ENCODE measurements at places on chromosomes 2 and 18.
A peak's percentile ranks its signal among the peaks of the same experiment; 100 is the strongest.

- no peak for DNase-seq
Observed at GRCh38 chr18:68121308-68121707, 593.6 kb downstream of the TMX3 start.

DNA sequence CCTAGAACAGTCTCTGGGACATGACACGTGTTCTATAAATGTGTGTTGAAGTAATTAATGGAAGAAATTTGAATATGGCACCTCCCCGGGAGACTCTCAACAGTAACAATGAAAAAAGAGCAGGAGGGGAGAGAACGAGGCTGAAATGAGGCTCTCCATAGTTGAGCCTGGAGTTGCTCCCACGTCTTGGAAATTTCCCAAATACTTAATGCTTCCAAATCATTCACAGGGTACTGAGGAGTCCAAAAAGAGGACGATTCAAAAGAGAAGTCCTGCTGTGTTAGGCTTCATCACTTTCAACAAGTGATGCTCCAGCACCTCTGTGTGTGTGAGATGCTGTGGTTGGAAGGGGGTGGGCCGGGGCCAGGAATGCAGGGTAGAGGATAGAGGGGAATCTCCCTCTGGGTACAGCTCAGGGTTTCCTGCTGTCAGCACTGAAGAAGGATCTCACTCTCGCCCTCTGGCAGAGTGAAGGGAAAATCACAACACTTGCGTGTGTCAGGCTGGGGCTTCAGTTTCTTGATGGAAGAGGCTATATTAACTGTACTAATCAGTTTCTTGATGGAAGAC lies 18.1 kb upstream of the ZNF407 start:
- peak; percentile 6 for DNase-seq

DNA sequence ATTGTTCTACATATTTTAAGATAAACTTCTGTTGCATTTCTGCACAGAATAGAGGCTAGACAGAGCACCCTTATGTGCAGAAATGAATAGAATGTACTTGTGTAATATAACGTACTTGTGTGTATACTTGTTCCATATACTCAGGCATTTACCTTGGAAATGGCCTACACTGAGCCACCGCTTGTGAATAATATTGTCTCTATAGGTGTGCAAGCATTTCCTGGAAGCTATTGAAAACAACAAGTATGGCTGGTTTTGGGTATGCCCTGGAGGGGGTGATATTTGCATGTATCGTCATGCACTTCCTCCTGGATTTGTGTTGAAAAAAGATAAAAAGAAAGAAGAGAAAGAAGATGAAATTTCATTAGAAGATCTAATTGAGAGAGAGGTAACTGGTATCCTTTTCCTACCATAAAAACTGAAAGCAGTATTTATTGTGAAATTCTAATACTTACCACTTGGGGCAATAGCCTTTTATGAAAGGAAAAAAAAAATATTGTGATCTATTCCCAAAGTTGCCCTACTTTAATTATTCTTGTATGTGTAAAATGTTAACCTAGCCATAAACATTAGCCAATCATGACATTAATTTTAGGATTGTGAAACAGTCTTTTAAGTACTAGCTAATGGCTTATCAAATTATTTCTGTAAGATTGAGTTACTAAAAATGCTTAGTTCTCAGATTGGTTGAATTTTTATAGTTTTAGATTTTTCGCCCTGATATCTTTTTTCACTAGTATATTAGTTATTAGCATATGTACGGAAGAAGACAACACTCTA lies 18.0 kb downstream of the ZC3H15 start:
- peak; percentile 10 for DNase-seq

GRCh38 chr2:143852759-143853158 lies 667.2 kb downstream of the ZEB2 start:
- DNase-seq = no peak

DNA sequence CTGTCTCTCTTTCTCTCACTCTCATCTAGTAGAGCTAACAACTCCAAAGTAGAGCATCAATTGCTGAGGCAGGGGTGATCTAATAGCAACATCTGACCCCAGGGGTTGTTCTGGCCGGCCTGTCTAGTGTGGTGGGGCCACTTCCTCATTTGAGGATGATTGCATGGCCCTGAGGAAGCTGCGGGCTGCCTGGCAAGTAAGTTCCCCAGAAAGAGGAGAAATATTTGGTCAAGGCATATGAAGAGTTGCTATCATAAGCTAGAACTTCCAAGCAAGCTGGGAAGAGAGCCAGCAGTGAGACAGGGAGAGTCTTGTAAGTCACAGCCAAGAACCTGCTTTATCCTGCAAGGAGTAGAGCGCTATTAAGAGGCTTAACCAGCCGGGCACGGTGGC lies 50.8 kb upstream of the TMEM87B start:
- no peak for DNase-seq

- DNase-seq = no peak
Observed at GRCh38 chr2:12091201-12091806, 344.9 kb downstream of the LPIN1 start.

DNA sequence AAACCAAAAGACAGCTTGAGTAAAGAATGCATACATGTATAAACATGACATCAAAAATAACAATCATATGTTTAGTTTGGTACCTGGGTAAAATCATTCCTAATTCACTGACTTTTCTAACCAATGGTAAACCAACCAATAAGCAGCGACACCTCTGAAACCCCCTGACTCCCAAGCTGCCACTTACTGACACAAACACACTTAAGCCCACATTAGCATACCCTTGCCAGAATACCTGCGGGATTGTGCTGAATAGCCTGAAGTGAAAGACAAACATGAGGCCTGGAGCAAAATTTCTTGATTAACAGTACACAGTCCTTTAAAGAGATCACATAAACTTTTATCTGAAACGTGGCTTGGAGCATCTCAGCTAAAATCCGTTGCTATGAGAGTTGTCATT lies 902.9 kb downstream of the TMEM182 start:
- DNase-seq = no peak

DNA sequence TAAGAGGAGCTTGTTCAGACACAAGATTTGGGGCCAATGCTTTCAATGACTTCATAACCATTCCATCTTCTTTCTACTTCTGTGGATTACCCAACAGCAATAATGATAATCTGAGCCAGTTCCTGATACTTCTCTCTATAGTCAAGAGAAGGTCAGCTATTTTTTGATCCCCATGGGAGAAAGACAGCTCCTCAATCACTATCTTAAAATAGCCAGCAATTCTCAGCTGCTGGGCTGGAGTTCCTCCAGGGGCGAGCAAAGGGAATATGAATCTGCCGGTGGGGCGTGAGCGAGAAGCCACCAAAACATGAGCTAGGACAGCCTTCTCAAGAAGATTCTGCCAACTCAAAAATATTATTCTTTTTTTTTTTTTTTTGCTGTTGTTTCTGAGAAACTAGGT lies at the start of gene TMEM182:
TMEM182 (plus strand) TSS at position 269 of the 400 bp plus-strand sequence. CDS start 187 bp downstream, outside the sequence.
- DNase-seq = no peak

- DNase-seq = no peak
Observed at GRCh38 chr18:42048158-42048557, 93.1 kb downstream of the PIK3C3 start.

DNA sequence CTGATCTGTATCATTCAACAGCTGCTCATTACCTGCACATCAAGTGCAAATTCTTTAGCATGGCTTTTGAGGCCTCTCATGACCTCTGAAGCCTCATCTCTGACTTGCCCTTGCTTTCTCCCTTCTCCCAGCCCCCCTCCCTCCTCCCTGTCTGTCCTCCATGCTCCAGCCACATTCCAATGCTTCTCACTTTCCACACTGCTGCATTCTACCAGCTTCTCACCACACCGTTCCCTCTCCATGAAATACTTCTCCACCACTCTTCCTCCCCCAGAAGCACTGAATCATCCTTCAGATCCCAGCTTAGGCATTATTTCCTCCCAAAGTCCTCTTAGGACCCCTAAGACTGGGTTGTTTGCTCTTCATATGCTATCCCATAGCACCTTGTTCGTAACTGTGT lies 26.9 kb downstream of the GCG start:
- no peak for DNase-seq

DNA sequence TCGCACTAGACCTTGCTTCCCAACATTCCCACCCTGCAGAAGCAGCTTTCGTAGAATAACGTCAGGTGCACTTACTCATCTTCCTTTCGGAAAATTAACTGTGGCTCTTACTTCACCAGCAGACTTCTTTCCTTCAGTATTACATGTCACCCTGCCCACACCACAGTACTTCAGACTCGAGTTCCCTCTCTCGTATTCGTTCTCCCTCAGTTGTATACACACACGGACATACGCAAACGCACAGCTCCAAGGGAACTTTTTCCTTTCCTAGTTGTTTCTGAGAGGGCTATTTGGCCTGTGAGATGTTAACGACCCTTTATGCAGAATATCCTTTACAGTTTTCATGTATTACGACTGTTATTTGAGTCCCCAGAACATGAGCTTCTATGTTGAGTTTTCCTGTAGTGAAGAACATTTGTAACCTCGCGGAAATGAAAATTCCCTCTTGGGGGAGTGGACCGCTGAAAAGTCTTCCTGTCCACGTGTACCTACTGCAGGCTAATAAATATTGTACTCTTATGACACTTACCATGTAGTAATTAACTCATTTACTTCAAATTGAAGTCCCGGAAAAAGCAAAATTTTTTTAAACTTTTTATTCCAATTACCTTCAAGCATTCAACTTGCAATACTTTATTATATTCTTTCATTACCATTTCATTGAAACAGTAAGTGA lies 908 bp downstream of the ERLEC1 start:
- DNase-seq = no peak

DNA sequence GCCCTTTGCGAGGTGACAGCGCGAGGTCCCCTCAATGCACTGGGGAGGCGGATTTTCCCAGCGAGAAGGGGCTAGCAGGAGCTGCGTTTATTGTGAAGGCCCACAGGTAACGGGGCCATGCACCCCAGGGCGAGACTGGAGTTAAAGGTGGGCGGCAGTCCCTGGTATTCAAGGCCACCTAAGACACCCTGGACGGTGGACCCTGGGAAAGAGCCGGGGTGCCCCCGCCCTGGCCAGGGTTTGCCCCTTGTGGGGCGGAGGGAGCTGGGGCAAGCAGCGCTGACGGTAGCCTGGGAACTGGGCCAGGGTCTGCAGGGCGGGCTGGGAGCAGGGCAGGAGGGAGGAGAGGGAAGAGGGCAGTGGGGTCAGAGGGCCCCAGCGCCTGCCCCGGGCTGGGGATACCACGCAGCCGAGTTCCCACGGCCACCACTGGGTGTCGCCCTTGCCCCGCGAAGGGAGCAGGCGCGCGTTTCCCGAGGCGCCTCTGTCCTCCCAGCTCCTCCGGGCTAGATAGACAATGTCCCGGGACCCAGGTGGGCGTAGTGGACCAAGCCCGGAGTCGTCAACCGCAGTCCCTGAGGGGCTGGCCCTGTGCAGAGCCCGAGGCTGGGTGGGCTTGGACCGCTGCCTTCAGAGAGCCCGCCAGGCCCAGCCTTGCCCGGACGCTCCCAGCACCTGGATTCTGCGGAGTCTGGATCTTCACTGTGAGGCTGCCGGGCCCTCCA lies 80.2 kb downstream of the SMAD4 start:
- DNase-seq = peak; percentile 23

DNA sequence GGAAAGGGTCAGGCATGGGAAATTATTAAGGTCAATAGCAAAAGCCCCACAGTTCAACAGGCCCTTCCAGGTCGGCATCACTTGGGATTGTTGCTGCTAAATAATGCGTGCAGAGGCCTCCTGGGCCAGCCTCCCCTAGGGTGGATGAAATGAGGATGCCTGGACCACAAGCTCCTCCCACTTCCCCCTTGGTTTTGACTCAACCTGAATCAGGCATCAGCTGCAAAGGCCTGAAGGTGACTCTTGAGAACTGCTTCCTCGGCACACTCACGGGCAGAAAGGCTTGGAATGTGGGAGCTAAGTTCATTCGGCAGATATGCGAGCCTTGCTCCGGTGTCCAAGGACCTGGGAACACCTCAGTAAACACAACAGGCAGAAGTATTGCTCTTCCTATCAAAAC lies 69.3 kb downstream of the MBP start:
- no peak for DNase-seq

- peak; percentile 19 for DNase-seq
Observed at GRCh38 chr2:1538663-1539062, 125.4 kb downstream of the TPO start.

- peak; percentile 61 for DNase-seq
Observed at GRCh38 chr18:76495006-76495370, at the start of gene ZNF516. Gene ZNF516 (minus strand): TSS chr18:76495242. CDS start chr18:76443054, 52,188 bp downstream.

DNA sequence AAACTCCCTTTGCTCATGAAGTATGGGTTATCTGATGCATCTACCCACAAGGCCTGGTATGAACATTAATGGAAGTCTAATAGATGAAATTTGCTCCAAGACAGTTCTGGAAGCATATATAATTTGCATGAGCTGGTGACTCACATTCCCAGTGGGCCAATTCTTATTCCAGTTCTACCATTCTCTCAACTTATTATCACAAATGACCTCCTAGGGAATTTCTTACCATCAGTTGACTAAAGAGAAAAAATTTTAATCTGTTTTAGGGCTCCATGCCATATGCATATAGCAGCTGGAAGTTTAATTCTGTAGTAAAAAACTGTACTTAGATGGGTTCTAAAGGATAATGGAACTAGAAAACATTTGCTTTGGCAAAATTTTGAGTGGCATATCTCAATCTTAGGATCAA lies 165.2 kb upstream of the COL3A1 start:
- no peak for DNase-seq

- DNase-seq = peak; percentile 16
Observed at GRCh38 chr2:3073041-3073595, 304.5 kb downstream of the EIPR1 start.

GRCh38 chr2:204315236-204315662 lies 230.0 kb upstream of the PARD3B start:
- DNase-seq = peak; percentile 82

GRCh38 chr2:212022966-212023365 lies 515.6 kb downstream of the ERBB4 start:
- no peak for DNase-seq

DNA sequence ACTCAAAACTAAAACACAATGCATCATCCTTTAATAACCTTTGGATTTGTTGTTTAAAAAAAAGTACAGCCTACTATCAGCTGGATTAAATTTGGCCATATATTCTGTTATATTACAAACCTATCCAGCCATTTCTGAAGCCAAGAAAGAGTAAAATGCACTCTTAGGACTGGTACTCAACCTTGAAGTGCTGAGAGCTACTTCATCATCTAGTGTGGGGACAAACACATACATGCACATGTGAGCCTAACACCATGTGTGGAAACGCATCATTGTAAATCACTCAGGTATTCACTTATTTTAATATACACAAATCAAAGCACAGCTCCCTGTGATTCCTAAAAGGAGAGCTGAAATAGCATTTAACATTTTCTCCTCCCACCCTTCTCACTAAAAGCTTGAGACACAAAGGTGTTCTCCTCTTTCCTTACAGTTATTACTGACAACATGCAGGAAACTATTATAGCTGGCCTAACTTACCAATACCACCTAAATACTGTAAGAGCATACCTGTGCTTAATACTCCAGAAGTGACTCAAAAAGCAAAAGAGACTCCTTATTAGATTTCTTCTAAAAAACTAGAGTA lies 7.5 kb downstream of the BAZ2B start:
- no peak for DNase-seq

- DNase-seq = no peak
Observed at GRCh38 chr2:1268034-1268433, 145.2 kb upstream of the TPO start.

GRCh38 chr2:15938803-15939555 lies 1.4 kb upstream of the MYCN start:
- DNase-seq = no peak

- no peak for DNase-seq
Observed at GRCh38 chr18:48600456-48601090, 61.7 kb downstream of the CTIF start.

- no peak for DNase-seq
Observed at GRCh38 chr2:2640818-2641217, 309.7 kb upstream of the MYT1L start.

- no peak for DNase-seq
Observed at GRCh38 chr2:229572507-229573271, 141.7 kb downstream of the DNER start.

GRCh38 chr2:60936757-60937156 lies 55.4 kb downstream of the REL start:
- no peak for DNase-seq

Data from NCI-H1092 treated with DMSO at 0.1 percent for 48 hours (cell line).